ENCODE measurements at places on chromosomes 2 and 18. TPM values are rescaled to one million over a fixed set of nuclear protein-coding genes. Genes with fewer than 3 reads are reported as not detected.

The SPAG16 gene
- total RNA-seq = 8.1 TPM

The L3MBTL4 gene
- total RNA-seq = 10.2 TPM

The UGT1A4 gene
- total RNA-seq = not detected

The IL36B gene
- total RNA-seq = not detected

The MGAT4A gene
- 6.2 TPM for total RNA-seq

The CCDC138 gene
- total RNA-seq = 3.9 TPM

All from dermis microvascular lymphatic vessel endothelial cell (primary cell).